Cardiac fibroblast (primary cell): ENCODE measurements at places on chromosomes 3 and 15.

DNA sequence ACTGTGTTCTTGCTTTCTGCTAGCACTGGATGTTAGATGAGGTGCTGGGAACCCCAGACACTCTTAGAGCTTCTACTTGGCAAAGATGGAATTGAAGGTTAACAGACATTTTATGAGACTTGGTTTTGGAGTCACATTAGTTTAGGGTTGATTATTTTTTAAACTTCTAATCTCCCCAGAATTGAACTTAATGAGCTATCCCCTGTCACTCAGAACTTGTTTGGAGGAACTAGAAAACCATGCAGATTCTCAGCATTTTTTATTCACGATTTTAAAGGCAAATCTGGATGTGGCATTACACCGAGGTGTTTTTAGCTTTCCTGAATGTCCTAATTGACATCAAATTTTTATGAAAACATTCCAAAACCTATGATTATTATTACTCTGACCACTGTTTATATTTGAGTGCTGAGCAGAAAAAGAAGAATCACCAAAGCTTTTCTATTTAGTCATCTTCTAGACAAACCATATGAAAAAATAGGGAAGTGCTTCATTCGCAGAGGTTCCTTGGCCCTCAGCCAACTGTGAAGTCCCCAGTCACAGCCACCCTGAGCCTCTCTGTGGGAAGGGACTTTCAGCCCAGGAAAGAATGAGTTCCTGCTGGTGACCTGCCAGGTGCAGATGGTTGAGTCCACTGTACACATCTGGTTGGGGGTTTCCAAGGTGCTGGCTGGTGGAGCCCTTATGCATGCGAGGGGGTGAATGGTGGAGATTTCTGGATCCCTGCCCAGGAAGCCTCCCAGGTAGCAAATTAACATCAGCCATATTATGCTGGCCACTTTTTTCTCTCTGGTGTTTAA, 196.0 kb upstream of the TOPAZ1 start:
- DNase-seq = no peak

- peak; percentile 77 for DNase-seq
Measured at GRCh38 chr3:72694398-72694797, 153.8 kb downstream of the SHQ1 start.

- DNase-seq = no peak
Measured at GRCh38 chr15:38035701-38036100, 101.3 kb downstream of the TMCO5A start.

GRCh38 chr3:19907523-19907922, 26.5 kb downstream of the EFHB start:
- DNase-seq = no peak

GRCh38 chr3:135239615-135239884, 444.5 kb downstream of the EPHB1 start:
- no peak for DNase-seq

DNA sequence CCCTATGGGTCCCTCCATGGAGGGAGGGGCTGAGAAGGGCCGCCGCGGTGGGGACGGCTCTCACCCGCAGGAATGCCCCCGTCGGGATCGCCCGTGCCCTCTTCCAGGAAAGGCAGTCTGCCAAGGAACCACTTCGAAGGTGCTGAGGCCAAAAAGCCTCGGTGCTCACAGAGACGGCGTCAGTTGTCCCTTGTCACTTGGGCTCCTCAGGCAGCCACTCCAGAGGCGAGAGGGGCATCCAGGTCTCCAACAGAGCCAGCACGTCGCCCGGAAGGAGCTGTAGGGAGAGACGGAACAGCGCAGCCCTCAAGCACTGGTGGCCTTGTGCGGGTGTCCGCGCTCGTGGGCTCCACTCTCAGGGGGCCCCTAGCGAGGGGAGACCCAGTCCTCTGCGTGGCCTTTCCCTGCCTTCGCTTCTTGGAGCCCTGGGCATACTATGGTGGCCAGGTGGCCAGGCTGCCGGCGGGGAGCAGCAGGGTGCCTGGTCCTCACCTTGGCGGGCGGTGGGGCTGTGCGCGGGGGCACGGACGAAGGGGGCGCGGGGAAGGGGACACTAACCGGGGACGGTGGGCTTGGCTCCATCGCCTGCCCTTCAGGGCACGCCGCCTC, 994 bp downstream of the MESP1 start:
- DNase-seq = no peak

DNA sequence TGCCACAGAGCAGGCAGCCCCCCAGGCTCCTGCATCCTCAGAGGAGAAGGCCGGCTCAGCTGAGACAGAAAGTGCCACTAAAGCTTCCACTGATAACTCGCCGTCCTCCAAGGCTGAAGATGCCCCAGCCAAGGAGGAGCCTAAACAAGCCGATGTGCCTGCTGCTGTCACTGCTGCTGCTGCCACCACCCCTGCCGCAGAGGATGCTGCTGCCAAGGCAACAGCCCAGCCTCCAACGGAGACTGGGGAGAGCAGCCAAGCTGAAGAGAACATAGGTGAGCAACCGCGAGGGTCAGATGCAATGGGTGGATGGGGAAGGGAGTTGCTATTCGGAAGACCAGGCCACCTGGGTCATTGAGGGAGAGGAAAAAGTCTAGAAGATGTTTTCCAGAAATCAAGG, 53.0 kb downstream of the GAP43 start:
- no peak for DNase-seq

DNA sequence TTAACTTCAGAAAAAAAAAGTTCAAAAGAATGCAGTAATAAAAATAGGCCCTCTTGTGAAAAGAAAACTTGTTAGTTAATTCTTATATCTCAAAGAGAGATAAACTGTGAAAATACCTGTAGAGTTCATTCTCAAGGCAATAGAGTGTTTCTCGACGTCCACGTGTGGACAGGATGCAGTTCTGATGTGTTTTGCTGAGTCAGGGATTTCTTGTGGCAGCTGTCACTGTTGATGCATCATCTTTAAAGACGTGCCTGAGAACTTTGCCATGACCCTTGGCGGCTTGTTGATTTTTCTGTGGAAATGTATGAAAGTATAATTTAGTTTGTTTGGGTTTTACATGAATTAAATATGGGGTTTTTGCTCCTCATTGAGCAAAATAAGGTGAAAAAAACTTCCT, 702.2 kb downstream of the NLGN1 start:
- DNase-seq = no peak

GRCh38 chr3:20186600-20187004, 596 bp upstream of the SGO1 start:
- DNase-seq = no peak

DNA sequence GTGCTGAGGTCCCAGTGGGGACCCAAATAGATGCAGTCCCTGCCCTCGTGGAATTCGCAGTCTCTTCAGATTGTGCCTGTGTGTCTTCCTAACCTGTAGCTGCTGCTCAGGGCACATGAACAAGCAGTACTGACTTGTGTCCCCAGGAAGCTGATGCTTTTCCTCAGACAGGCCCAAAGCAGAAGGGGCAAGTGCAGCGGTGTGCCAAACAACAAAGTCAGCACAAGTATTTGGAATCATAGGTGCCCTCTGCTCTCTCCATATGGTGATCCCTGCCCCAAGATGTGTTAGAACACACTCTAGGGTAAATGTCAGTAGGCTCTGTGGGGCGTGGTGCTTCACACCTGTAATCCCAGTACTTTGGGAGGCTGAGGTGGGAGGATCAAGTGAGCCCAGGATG, 21.9 kb downstream of the BHLHE40 start:
- DNase-seq = no peak

DNA sequence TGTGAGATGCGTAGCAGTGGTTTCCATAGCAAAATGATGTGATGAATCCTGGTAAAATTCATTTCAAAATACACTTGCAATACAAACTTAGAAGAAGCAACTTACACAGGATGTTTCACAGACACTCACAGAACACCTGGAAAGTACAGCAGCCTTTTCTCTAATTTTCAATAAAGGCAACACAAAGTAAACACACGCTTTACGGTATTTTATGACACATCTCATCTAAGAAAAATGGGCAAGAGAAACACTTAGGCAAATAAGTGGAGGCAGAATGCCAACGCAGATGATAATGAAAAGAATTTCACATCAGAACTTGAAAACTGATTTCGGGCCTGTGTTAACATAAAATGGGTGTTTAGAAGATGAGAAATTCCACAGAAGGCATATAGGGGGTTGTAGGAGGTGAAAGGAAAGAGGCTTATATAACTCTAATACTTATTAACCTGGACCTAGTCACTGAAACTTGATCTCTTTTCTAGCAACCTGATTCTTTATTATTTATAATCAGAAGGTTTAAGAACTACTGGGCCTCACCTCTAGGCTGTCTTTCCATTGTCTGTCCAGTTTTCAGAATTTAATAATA, 25.6 kb upstream of the MAP3K13 start:
- no peak for DNase-seq

- peak; percentile 20 for DNase-seq
Measured at GRCh38 chr3:32937331-32937730, 14.1 kb upstream of the CCR4 start.

DNA sequence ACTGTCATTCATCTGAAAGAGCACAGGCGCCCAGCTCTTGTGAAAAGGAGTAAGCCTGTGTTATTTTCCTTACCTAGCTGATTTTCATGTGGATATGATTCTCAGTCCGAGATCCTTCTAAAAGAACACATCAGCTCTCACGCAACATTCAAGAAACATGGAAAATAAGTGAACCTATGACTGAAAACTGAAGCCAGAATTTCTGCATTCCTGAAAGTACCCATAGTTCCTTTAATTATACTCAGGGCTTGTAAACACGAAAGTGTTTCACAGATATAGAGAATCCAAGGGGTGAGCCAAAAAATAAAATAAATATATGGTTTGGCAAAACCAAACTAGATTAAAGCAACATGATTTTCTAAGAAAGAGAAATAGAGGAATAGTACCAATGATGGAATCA, 100.8 kb upstream of the CHMP2B start:
- DNase-seq = no peak

DNA sequence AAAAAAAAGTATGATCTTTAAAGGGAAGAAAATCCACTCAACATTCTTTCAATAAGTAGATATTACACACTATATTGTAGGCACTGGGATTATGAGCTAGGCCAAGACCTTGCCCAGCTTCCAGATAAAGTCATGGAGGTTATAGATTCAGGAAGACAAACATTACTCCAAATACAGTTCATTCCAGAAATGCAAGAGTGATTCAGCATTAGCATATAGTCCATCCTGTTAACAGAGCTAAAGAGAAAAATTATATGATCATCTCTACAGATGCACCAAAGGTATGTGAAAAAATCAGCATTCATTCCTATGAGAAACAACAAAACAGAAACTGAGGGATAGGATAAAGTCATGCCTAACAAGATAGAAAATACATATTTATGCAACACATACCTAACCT, 42.1 kb upstream of the NSMCE3 start:
- no peak for DNase-seq
